ENCODE measurements at places on chromosomes 2 and 18.

DNA sequence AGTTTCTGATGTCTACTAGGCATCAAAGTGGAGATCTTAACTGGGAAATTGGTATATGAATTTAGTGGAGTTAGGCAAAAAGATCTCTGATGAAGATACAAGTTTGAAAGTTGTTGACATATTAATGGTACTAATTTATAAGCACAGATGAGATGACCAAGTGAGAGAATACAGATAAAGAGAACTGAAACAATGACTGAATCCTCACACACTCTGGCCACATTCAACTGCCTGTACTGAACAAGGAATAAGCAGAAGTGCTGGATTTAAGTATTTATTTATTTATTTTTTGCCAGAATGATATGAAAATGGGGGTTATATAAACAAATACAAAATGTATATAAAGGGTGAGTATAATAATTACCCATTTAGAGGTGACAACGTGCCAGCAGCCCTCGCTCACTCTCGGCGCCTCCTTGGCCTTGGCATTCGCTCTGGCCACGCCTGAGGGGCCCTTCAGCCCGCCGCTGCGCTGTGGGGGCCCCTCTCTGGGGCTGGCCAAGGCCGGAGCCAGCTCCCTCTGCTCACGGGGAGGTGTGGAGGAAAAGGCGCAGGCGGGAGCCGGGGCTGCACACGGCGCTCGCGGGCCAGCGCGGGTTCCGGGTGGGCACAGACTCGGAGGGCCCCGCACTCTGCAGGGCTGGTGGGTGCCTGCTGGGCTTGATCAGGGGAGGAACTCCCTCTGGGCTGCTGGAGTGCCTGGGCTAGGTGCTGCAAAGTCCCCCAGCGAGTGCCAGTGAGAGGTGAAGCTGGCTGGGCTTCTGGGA lies 1363.9 kb upstream of the CRIM1 start:
- DNase-seq = no peak

DNA sequence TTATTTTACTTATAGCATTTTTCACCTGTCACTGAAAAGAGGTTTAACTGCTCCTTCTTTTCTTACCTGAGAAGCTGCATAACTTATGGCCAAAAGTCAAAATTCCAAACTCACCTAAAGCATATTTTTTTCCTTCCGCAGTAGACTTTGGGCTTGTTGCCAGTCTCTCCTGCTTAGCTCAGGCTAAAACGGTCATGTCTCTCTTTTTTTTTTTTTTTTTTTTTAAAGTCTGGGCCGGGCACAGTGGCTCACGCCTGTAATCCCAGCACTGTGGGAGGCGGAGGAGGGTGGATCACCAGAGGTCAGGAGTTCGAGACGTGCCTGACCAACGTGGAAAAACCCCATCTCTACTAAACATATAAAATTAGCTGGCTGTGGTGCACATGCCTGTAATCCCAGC lies 113.5 kb downstream of the RTN4 start:
- DNase-seq = no peak

DNA sequence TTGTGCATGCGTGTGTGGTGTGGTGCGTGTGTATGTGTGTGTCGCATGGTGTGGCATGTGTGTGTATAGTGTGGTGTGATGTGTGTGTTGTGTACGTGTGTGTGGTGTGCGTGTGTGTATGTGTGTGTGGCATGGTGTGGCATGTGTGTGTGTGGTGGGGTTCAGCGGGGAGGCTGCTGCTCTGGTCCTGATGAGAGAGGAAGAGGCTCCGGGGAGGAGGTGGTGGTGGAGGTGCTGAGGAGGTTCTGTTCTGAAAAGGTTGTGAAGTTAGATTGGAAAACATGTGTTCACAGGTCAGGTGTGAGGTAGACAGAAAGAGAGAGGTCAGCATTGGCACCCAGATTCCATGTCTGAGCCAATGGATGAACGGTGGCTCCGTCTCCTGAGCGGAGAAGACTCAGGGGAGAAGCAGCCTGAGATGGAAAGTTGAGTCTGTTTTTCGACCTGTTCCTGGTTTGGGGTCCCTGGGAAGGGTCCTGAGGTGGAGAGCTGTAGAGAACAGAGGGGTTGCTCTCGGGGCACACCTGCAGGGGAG lies 67.2 kb upstream of the HDAC4 start:
- DNase-seq = no peak

DNA sequence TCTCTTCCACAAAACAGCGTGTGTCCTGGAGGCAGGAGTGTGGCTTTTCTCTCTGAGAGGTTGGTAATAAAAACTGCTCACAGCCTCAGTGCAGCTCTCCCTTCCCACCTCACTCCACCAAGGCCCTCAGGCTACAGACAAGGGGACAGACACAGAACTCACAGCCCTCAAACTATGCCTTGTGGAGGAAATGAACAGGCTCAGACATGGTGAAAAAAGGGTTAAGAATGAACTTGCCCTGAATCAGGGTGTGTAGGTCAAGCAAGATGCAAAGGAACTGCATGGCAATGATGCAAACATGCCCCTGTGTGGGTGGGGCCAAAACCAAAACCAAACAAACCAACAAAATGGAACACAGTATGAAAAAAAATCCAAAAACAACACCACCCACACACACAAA lies 125.8 kb downstream of the GALNT14 start:
- no peak for DNase-seq

DNA sequence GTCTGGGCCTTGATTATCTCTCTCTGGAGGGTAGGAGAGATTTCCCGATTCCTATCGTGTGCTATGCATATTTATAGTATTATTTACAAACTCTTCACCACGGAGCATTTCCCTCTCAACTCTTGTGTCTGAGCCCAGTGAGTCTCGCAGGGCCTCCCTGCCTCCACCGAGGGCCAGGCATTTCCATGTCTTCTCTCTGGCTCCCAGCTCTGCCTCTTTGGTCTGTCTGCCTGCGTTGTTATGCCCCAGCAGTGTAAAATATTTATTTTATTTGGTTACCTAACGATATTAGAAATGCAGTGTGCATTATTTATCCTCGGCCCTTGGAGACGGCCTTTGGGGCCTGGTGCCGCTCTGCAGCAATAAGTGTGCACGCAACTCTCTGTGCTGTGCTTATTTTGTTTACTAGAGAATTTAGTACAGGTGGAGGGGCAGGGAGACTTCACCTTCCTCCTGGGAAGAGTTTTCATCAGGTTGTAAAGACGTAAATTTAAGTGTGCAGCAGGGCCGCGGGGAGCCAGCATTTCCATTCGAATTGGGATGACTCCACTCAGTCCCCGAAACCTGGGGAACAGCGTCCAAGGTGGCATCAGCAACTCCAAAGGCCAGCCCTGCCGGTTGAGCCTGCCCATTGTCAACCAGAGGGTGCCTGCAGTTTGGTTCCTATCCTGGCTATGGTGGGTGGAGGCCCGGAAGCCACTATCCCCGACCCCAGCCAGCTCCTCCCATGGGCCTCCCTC lies 100.2 kb downstream of the PTGR3 start:
- DNase-seq = no peak

- peak; percentile 76 for DNase-seq
Observed at GRCh38 chr2:17851731-17852585, 26.5 kb upstream of the KCNS3 start.
